ENCODE measurements at places on chromosomes 12 and 14.

DNA sequence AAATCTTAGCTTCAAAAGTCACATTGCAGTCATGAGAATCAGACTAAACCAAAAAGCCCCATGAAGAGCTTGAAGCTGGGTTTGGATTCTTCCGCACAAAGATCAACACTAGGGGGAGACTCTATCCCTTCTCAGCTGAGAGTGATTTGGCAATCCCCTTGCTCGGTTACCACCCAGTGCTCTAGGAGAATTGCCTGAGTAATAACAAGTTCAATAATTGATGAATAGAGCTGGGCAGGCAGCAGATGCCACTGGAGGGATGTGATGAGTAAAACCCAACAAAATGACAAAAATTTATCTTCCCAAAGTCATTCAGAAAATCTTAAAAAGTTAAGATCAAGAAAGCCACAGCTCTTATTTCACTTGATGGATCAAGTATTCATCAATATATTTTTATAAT is 185.6 kb upstream of the ARID2 start:
- no peak for DNase-seq

GRCh38 chr12:73531752-73532151 is 1005.9 kb upstream of the ATXN7L3B start:
- no peak for DNase-seq

DNA sequence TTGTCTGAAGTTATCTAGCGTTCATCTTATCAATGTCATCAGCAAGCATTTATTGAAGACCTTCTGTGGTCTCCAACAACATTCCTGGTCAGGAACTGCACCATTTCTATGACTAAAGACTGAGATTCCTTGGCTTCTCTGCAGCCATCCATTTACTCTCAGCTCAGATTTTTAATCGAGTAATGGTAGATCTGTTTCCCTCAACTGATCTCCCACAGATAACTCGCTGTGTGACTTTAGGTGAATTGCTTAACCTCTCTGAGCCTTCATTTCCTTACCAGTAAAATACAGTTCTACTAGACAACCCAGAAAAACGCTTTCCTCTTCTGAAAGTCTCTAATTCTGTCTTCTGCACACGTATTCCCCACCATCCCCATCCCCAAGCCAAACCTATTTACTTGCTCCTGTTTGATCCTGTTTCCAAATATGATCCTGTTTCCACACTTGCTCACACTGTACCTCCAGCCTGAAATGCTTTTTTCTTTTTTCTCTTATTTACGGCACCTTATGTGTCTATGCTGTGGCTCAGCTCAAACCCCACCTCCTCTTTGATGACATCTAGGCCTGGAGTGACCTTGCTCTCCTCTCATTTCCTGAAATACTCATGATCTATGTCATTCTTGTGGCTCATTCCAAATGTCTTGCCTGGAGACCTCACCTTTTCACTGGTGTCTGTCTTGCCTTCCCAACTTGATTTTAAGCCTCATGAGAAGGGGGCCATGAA is 21.8 kb downstream of the PLXNC1 start:
- DNase-seq, result no peak

GRCh38 chr14:100844082-100844408 is 18.1 kb downstream of the MEG3 start:
- DNase-seq, result no peak

DNA sequence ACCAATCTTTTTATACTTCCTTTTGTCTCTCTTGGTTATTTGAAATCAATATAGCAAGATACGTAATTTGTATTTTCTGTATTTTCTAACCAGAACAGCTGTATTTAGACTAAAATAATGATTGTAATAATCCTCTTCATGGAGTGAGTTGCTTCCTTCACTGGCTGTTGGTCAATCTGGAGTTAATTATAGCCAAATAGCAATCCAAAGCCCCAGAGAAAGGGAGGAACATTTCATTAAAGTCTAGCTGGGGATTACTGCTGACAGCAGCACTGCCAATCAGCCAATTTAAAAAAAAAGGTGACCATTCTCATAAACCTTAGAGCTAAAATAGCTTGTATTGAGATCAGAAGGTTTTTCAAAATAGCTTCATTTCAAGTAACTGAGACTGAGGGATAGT is 118.0 kb downstream of the TRHDE start:
- DNase-seq, result no peak

DNA sequence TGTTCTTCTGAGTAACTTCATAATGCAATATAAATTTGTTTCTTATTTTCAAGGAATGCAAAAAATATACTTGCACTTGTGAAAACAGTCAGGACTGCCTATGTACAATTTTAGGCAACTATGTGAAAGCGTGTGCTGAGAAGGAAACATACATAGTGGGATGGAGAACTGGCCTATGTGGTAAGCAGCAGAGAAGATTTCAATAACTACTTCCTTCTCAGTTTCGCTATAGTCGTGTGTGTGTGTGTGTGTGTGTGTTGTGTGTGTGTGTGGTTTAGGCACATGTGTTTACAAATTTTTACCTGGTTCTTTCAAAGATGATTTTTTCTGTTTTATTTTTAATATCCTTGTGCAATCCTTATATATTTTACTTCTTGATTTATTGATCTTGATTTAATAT is 211.8 kb downstream of the LRRK2 start:
- DNase-seq, result no peak

- no peak for DNase-seq
Measured at GRCh38 chr14:73244541-73245290, 7.4 kb downstream of the PAPLN start.

GRCh38 chr14:94382099-94382715 is 6.2 kb downstream of the SERPINA1 start:
- no peak for DNase-seq

DNA sequence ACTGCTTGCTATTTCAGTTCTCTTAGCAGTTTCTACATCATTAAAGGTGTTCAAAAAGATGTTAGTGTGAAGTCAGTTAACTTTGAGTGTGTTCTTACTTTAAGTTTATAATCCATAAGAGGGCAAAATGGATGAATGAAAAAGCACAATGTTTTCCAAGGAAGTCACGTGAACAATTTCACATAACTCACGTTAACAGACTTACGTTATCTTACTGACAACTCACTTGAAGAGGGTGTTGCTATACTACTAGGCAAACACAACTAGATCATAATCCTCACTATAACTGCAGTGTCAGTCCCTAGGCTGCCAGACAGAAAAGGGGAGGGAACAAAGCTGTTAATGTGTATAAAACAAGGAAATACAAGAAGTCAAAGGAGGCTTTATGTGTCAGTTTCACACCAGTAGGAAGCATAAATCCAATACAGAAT is 6.4 kb downstream of the SLC2A13 start:
- no peak for DNase-seq

GRCh38 chr12:105485321-105485910 is 154.9 kb downstream of the C12orf75 start:
- no peak for DNase-seq
